Hepatocyte (in vitro differentiated cells): ENCODE measurements at places on chromosomes 2 and 18.

DNA sequence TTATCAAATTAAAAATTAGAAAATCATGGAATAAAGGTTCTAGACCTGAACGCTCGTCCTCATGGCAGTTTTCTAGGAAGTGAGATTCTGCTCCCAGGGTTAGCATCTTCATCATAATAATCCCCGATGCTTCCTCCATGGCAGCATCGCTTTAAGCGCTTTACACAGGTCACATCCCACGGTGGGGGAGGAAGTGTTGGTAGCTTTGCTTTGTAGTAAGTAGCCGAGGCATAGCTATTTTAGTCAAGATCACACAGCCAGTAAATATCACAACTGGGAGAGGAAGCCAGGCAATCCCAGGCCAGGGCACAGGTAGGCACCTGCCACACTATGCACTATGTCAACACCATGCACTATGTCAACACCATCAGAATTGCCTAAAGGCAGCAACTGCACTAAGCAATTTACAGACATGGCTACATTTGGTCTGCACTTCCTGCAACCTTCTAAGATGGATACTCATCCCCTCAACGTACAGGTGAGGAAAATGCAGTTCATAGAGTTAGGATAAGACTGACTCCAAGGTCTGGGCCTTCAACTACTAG, 205.5 kb downstream of the FBXO15 start:
- no peak for DNase-seq

GRCh38 chr2:128558441-128558840, 239.8 kb upstream of the HS6ST1 start:
- DNase-seq: no peak

GRCh38 chr18:76013057-76013456, 482.0 kb downstream of the ZNF516 start:
- DNase-seq: no peak

DNA sequence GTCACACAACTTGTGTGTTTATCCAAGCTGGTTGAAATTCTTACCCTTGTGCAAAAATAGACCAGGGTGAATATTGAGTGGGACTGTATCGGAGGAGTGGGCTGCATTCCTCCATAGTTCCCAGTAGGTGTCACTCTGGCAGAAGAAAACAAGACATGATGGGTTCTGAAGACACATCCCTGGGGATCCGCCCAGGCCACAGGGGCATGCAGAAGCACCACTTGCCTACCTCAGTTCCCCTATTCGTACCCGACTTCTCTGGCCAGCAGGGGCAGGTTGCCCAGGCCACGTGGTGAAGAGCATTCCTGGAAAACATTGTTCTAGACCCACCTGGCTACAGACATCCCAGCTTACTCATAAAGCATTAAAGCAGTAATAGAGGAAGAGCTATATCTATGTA, 168.2 kb downstream of the FAM210A start:
- DNase-seq: peak; percentile 55

GRCh38 chr2:172013396-172013795, 13.6 kb downstream of the METAP1D start:
- DNase-seq: no peak

DNA sequence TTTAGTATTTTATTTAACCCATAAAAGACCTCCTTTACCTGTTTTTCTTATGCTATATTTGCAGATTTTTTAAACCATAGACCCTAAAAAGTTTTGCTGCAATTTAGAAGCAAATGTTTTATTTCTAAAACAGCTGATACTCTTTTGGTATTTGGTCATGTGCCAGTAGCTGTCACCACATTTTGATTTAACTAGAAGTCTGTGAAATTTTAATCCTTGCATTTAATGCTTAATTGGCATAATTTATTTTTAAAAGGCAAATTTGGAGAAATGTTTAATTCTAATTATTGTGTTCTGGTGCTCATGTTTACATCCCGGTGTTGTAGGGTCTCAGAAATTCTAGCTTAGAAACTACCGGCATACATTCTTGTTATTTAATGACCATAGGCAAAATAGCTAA, 111.8 kb downstream of the TTC27 start:
- no peak for DNase-seq

- DNase-seq: no peak
These were observed 187.0 kb downstream of the MREG start for GRCh38 chr2:215826376-215826775.

- DNase-seq: no peak
These were observed 88.5 kb upstream of the UXS1 start for GRCh38 chr2:106282462-106283170.

- DNase-seq: no peak
These were observed 24.3 kb downstream of the FHOD3 start for GRCh38 chr18:36321658-36322407.
